Activated T-helper 1 cell treated with anti-CD3 and anti-CD28 coated beads, Interleukin-12 subunit alpha, Interleukin-12 subunit beta, Interleukin-2, Interleukin-4 antibody, amounts not matched to agents 30 ng/mL and 10 ng/mL and 1 ng/mL, durations not matched to agents 14 hours and 24 hours and 36 hours (primary cell): ENCODE measurements at places on chromosomes 12 and 14. TPM values are rescaled to one million over a fixed set of nuclear protein-coding genes. Genes with fewer than 3 reads are reported as not detected.

DNA sequence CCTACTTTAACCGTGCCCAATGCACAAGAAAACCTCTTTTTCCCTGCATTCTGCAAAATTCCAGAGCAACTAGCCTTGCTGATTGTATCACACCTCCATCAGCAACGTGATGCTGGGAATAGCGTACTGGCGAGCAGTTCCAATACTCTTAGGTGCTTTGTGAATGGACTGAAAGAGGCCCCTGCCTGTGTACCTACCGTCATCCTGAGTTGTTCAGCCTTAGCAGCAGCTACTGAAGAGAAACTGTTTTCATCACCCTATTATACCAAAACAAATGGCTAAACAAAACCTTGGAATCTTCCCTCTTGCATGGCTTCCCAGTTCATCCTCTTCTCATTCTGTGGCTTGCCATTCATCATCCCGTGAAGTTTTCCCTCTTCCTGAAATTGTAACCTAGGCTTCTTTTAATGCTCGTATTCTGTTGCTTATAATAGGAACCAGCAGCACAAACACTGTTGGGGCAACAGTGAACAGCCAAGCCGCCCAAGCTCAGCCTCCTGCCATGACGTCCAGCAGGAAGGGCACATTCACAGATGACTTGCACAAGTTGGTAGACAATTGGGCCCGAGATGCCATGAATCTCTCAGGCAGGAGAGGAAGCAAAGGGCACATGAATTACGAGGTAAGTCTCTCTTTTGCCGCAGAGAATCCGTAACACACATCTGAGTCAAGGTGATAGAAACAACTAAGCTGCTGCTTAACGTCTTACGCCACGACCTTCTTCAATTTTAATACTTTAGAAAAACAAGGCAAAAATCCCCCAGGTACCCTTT, 41.9 kb downstream of the RAD52 start:
- peaks cover 33% of the 10 kb centered on the region for H3K4me1 ChIP-seq
- H3K36me3 ChIP-seq = peaks cover 55% of the 10 kb centered on the region
- no peaks in the 10 kb centered on the region for H3K27me3 ChIP-seq
- H3K4me3 ChIP-seq = no peak overlapping the region

The FRMD6 gene
- 5.9 and 6.1 TPM in 2 replicates for total RNA-seq

- no peak overlapping the region for H3K4me3 ChIP-seq
- H3K4me1 ChIP-seq = no peaks in the 10 kb centered on the region
- H3K27ac ChIP-seq = no peak overlapping the region
- DNase-seq = no peak
- H3K36me3 ChIP-seq = no peaks in the 10 kb centered on the region
These were observed 109.6 kb downstream of the DYRK2 start for GRCh38 chr12:67758119-67758518.

The RCOR1 gene
- total RNA-seq = 23.9 and 25.2 TPM in 2 replicates

GRCh38 chr12:84375449-84376170, 537.0 kb downstream of the SLC6A15 start:
- no peak overlapping the region for H3K27ac ChIP-seq
- H3K4me1 ChIP-seq = no peaks in the 10 kb centered on the region
- no peak for DNase-seq
- H3K4me3 ChIP-seq = no peak overlapping the region
- no peaks in the 10 kb centered on the region for H3K36me3 ChIP-seq

The OAS1 gene
- total RNA-seq = 24.2 and 29.2 TPM in 2 replicates

GRCh38 chr12:69026336-69026735, 93.4 kb upstream of the CPM start:
- H3K27ac ChIP-seq = no peak overlapping the region
- no peak for DNase-seq
- peaks cover 11% of the 10 kb centered on the region for H3K27me3 ChIP-seq
- H3K36me3 ChIP-seq = no peaks in the 10 kb centered on the region
- H3K4me1 ChIP-seq = no peaks in the 10 kb centered on the region

The GPRC5A gene
- total RNA-seq = not detected in 2 replicates
